A172 (cell line): ENCODE measurements at places on chromosomes 6 and 20. TPM values are rescaled to one million over a fixed set of nuclear protein-coding genes. Genes with fewer than 3 reads are reported as not detected.
A peak's percentile ranks its signal among the peaks of the same experiment; 100 is the strongest.

DNA sequence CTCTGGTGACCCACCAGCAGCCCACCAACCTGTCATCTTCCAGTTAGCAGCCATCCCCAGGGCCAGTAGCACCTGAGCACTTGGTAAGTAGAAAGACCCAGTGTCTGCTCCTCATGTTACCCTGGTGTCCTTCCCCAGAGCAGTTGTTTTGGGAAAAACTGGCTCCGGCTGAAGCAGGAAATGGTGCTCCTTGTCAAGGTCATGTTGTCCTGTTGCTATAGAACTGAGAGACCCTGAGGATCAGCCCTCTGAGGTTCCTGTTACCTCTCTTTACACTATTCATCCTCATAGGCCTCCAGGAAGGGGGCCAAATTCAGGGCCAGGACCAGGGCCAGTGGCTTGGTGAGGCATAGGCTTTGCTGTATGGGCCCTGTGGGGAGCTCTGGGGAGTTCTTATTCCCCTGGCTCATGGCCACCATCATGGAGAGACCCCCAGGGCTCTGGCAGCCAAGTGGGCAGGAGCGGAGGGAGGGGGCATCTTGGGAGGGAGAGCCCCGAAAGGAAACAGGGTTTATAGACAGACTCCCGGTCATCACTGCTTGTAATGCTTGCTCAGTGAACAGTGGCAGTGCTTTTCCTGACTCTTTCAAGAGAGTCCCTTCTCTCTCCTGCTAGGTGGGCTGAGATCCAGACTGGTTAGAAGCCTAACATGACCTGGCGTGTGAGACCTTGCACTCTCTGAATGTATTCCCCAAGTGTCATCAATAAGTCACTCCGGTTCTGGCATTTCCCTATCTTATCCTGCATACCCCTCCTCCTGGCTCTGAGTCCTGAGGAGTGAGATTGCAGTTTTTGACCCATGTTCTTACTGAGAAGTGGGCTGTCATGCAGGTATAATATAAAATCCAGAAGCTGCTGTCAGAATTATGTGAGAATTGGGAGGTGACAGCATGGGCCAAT is 50.7 kb downstream of the PPARD start:
- DNase-seq = no peak

DNA sequence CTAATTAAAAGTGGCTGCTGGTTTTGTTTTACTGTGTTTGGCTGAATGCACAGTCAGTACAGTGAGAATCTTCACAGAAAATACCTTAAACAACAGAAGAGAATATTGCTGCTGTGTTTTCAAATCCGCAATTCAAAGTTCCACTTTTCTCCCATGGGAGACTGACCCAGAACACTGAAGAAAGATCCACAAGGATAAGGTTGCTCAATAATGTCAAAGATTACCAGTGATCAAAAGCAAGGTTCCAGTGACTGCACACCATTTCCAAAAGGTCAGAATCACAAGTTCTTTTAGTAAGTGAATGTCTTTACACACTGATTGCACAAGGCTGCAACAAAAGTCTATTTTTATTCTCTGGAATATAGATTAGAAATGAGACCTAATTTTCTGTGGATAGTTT is 82.3 kb downstream of the EPHA7 start:
- DNase-seq = no peak

GRCh38 chr6:140572867-140573266 is 1198.4 kb upstream of the CITED2 start:
- peak; percentile 13 for DNase-seq

DNA sequence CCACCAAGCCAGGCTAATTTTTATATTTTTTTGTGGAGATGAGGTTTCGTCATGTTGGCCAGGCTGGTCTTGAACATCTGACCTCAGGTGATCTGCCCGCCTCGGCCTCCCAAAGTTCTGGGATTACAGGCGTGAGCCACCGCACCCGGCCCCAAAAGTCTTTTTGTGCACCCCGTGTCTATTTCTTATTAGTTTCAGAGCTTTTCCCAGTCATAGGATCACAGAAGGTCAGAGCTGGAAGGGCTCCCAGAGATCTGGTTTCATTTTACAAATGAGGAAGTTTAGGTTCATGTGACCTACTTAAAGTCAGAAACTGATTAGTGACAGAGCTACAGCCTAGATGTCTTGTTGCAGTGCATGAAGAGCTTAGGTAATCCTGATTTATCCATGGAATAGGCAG is 1.6 kb upstream of the OGFRL1 start:
- DNase-seq = no peak

Gene CRISP2
- total RNA-seq = not detected in 2 replicates

- DNase-seq = no peak
Observed at GRCh38 chr20:10366898-10367692, 66.9 kb downstream of the MKKS start.

Gene RCAN2
- total RNA-seq = 0.22 TPM in 1 of 2 replicates, not detected in the other

- no peak for DNase-seq
Observed at GRCh38 chr20:42979720-42980119, 210.0 kb downstream of the PTPRT start.
